Muscle of arm (tissue), 14 donors: ENCODE measurements at places on chromosomes 4 and X.

DNA sequence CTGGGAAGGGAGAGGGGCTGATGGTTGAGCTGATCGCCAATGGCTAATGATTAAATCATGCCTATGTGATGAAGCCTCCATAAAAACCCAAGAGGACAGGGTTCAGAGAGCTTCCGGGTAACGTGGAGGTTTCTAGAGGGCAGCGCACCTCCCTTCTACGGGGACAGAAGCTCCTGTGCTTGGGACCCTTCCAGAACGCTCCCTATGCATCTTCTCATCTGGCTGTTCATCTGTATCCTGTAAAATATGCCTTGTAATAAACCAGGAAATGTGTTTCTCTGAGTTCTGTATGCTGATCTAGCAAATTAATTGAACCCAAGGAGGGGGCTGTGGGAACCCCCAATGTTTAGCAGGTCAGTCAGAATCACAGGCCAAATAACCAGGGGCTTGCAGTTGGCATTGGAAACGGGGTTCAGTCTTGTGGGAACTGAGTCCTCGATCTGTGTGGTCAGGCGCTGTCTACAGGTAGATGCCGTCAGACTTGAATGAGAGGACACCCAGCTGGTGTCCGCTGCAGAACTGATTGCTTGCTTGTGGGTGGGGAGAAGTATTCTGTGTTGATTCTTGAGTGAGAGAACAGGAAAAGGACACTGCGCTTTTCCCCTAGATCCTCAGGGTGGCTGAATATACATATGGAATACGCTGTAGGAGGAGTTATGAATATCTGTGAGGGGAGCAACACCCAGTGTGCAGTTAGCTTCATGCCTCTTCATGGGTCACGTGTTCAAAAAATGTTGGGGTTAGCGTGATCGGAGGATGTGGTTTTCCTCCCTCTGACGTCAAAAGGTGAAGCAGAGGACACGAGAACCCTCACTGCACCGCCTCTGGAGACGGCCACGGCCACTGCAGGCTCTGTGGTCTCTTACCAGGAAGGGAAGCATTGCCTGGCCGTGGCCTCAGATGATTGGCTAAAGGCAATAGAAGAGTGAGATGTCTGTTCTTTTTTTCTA, 29.2 kb downstream of the HTT-AS start:
- no peak for DNase-seq

DNA sequence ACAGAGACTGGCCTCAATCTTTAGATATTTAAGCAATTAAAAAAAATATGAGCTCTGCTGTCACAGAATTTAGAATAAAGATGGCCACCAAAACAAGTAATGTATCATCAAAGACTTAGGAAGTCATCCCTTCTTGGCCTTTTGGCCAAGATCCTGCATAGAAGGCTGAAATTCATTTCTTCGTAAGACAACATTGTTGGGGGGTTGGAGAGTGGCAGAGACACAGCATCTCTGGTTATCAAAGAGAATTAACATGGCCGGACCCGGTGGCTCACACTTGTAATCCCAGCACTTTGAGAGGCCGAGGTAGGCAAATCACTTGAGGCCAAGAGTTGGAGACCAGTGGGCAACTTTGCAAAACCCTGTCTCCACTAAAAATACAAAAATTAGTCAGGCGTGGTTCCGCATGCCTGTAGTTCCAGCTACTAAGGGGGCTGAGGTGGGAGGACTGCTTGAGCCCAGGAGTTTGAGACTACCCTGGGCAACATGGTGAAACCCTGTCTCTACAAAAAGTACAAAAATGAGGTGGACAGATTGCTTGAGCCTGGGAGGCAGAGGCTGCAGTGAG, 4.0 kb downstream of the PPM1K start:
- no peak for DNase-seq

GRCh38 chr4:177293208-177294033, 16.3 kb upstream of the NEIL3 start:
- no peak for DNase-seq

GRCh38 chr4:123412700-123413512, 16.3 kb downstream of the SPRY1 start:
- no peak for DNase-seq

GRCh38 chrX:86379209-86379608, 231.0 kb downstream of the DACH2 start:
- no peak for DNase-seq

GRCh38 chr4:22094217-22094616, 145.6 kb upstream of the KCNIP4 start:
- DNase-seq = no peak

DNA sequence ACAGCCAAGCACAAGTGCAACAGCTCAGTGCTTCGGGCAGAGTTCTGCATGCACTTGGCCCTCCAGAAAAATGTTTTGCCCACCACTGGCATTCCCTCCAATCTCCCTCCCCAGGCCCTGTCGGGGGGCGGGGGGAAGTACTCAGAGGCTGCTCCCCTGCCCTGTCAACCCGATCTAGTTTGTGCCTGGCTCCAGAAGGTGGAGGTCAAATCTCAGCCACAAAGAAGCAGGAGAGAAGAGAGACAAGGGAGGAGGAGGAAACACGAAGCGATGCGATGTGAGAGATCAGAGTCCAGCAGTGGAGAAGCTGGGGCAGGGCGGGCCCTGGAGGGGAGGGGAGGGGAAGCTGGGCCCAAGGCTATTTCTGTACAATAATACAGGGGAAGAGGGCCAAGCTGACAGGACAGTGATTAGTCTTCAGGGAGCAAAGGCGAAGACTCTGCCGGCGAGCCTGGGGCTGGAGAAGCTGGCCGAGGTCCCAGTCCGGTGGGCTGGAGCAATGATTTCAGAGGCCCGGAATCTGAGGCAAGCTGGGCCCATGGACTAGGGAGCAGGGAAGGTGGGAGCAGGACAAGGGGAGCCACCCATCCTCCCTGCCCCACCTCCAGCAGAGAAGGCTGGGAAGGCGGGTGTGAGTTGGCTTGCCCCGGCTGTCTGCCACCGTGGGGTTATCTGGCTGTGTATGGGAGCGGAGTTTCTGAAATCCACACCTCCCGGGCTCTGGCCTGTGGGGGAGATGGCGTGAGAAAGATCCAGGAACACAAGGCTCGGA, 167.1 kb downstream of the EFNB1 start:
- peak; percentile 77 for DNase-seq

DNA sequence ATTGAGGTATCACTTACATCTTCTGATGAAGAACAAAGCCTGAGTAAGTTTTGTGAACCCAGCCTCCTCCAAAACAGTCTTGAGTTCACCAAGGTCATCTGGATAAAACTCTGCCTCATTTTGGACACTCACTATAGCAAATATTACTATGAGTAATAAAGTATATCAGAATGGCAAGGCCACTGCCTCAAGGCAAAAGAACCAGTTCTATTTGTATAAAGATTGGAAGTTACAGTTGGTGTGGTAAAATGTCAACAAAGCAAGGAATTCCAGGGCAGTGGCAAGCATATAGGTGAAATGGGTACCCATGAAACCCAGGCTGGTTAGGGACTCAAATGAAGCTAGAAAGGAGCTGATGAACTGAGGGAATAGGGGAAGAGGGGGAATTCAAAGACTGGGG, 2.4 kb upstream of the ARHGEF6 start:
- DNase-seq = no peak

DNA sequence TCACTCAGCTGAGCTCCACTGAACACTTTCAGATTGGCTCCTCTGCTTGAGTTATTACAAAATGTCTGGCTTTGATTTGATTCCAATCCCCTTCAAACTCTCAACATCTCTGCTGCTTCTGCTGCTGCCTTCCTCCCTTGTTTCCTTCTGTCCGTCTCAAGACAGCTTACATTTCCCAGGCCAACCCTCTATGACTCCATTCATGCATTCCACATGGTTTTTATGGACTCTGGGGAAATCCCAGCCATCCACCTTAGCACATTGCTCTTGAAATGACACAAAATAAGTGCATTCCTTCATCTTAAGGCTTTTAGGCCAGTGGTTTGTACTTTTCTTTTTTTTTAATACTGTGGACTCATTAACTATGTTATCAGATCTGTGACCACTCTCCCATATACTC, 68.5 kb upstream of the TMEM164 start:
- no peak for DNase-seq
